ENCODE measurements at places on chromosomes 6 and 20.

GRCh38 chr6:25027221-25027916 is 91.6 kb upstream of the RIPOR2 start:
- no peak for DNase-seq

GRCh38 chr6:1382331-1382882 is 7.0 kb upstream of the FOXF2 start:
- DNase-seq, result no peak

- no peak for DNase-seq
Measured at GRCh38 chr6:75108333-75108974, 97.4 kb downstream of the COL12A1 start.

DNA sequence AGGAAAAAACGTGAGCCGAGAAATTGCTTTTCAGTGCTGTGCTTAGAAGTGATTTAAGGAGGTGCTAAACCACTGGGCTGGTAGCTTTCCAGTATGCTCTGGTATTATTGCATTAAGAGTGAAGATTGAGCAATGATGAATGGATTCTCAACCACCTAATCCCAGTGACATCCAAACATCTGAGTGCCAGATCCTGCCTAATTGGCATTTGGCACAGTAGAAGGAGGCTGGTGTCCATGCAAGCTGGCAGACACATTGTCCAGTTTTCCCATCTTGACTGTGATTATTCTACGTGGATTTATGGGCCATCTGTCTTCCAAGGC is 398.0 kb upstream of the PLCB4 start:
- DNase-seq, result no peak

DNA sequence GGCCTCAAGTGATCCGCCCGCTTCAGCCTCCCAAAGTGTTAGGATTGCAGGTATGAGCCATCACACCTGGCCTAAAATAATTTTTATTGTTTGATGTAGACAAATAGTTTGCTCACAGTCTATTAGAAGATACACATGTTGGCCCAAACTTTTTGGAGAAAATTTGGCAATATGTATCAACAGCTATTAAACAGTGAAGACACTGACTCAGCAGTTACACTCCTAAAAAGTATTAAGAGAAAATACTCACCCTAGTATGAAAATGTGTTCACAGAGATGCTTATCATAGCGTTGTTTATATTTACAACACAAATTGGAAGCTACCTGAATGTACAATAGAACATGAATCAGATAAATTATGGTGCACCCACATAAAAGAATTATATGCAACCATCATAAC is 173.1 kb downstream of the WDR27 start:
- DNase-seq, result no peak

DNA sequence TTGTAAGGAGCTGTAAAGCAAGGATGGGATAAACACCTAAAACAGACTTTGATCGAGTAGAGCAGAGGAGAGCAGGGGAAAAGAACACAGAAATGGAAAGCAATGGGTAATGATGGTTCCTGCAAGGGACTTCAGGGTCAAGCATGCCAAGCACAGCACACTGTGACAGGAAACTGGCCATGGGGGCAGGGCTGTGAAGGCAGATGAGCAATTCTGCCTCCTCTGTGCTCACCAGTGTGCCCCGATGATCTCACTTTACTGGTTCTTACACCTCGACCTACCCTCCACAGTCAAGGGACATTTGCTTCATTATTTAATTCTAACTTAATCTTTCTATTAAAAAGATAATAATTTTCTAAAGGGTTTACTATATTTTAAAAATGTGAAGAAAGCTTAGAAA is 21.6 kb upstream of the MYB start:
- DNase-seq, result no peak

GRCh38 chr6:143222801-143223231 is 162.1 kb downstream of the AIG1 start:
- DNase-seq, result no peak

DNA sequence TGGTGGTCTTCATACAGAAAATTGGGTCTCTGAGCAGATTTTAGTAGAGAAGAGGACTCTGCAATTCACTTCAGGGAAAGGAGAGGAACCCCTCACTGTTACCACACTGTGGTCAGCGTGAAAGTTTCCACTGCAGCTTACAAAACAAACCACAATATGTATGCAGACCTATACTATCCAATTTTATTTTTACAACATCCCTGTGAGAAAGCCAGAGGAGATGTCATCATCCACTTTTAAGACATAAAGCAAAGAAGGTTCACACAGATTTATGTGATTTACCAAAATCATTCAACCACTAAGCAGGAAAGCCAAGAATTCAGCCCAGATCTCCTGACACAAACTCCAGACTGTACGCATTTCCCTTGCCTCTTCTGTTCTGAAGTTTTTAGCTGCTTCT is 442.4 kb downstream of the FRK start:
- DNase-seq, result no peak

- DNase-seq, result peak; percentile 81
Measured at GRCh38 chr6:26249957-26250697, 114.9 kb upstream of the BTN3A2 start.

GRCh38 chr6:40948570-40948969 is 90.5 kb downstream of the UNC5CL start:
- DNase-seq, result no peak

- no peak for DNase-seq
Measured at GRCh38 chr20:3823881-3824280, 3.5 kb downstream of the AP5S1 start.

- DNase-seq, result no peak
Measured at GRCh38 chr6:9543649-9544048, 871.2 kb downstream of the TFAP2A start.

DNA sequence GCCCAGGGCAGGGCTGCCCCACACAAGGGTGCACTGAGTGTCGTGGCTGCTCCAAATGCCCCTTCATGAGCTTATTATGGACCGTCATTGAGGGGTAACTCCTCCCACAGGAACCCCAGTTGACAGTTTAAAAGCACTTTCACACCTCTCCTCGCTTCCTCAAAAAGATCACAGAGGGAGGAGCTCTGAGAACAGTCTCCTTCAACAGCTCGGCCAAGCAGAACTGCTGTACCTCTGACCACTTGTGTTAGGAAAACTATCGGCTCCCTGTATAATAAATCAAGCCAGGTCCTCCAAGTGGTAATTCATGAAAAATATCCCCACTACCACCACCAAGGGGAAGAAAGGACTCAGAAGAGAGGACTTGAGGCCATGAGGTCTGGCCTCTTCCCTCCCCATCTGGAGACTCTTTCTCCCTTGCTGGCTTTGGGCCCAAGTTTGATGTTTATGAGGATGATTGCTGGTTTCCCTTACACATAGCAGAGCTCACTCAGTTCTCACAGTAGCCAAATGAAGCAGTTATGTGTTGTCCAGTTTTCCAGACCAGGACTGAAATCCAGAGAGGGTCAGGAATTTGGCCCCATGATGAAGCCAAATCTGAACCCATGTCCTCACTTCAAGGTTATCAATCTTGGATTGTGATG is 8.7 kb downstream of the SNX21 start:
- DNase-seq, result no peak

- DNase-seq, result no peak
Measured at GRCh38 chr6:1698527-1698926, 88.8 kb downstream of the FOXC1 start.

GRCh38 chr20:20993372-20993771 is 112.8 kb downstream of the LINC00237 start:
- no peak for DNase-seq

GRCh38 chr20:37294262-37294981 is 5.0 kb downstream of the MANBAL start:
- no peak for DNase-seq

DNA sequence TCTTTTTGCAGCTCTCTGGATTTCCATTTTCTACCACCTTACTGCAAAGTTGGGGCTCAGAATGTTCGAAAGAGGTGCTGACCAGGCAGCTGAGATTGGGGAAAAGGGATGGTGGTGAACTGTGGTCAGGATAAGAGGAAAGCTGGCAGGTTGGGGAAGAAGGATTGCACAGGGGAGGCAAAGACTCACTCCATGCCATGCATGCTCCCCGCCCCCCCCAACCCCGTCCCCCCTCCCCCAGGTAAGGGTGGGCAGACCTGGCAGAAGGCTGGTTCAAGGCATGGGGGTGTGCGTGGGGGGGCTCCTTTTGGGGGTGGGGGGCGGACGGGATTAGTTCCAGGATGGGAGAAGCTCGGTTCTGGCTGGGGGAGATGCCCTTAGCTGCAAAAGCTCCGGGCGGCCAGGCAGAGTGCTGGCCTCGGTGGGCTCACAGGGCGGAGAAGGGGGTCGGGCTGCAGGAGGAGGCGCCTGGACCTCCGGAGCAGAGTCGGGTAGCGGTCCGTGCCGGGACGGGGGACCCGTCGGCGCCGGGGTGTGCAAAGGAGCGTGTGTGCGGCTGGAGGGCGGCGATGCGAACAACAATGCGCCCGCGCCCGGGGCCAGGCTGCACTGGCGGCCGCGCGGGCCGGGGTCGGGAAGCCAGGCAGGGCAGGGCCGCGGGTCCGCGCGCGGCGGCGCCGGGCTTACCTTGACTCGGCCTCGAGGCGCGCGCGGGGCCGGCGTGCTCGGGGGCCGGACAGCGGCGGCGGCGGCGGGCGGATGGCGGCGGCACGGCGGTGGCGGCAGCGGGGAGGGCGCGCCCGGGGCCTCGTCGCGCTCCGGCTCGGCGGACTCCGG is 880 bp downstream of the ADNP start:
- DNase-seq, result no peak

DNA sequence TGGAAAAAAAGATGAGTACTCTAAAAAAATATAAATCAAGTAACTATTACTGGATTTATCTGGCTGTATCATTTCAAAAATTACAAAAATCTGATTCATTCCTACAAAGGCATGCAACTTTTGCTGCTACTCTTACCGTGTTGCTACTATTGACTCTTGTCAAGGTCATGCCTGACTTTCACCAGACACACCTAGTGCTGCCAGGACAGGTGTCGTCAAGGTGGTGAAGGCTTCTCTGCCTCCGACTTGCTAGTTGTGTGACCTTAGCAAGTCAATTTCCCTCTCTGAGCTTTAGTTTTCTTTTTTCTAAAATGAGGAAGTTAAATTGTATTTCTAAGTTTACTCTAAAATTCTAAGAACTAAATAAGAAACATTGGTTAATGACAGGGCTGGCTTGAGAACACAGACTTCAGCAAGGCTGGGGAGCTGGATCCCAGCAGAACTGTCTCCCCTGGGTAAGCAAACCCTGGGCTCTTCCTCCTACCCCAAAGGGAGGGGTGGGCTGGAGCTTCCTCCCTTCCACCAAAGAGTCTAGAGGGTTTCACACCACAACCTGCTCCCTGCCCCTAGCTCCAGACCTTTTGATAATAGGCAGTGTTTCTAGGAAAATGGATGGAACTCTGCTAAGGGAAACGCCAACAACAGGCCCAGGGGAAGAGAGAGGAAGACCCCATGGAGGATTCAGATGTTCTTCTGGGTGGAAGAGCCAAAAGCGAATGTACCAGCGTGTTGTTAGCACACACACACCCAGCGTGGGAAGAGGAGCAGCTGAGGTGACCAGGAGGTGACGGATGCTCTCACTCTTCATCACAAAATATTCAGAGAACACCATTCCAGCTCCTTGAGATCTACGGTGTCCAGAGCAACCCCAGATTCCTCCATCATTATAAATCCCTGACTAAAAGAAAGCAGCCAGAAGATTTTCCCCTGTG is 47.9 kb upstream of the CITED2 start:
- DNase-seq, result no peak

- DNase-seq, result no peak
Measured at GRCh38 chr6:102911571-102911970, 1518.1 kb downstream of the GRIK2 start.

DNA sequence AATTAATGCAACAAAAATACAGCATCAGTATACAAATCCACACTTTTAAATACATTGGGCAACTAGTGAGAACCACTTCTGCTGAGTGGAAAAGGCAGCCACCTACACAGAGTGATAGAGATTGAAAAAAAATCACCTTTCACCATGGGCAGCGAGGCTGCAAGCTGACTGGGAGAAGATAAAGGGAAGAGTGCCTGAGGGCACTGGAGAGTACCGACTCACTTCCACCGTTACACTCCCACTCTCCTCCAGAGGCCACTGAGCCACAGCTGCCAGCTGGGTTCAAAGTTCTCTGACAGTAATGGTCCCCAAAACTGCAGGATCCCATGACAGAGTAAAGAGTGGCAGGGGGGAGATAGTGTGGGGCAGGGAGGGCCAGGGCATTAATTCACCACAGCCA is 24.1 kb downstream of the PXT1 start:
- no peak for DNase-seq

GRCh38 chr20:48738399-48739304 is 89.1 kb downstream of the PREX1 start:
- no peak for DNase-seq

GRCh38 chr6:44028789-44029310 is 98.4 kb downstream of the MRPL14 start:
- no peak for DNase-seq

- no peak for DNase-seq
Measured at GRCh38 chr20:3238616-3239025, 369 bp downstream of the SLC4A11 start.

DNA sequence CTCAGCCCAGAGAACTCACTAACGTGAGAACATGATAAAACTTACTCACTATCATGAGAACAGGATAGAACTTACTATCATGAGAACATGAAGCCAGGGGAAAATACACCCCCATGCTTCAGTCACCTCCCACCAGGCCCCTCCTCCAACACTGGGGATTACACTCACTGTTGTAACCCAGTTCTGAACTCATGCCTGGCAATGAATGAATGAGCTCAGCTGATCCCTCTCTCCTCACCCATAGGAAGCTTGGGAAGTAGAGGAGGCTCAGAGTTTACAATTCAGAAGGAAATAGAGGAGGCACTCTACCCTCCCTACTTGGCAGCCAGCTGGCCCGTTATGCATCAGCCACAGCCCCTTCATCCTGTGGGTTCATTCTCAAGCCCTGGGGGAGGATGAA is 102.5 kb downstream of the EYA2 start:
- DNase-seq, result no peak

GRCh38 chr6:43916924-43917877 is 147.2 kb downstream of the VEGFA start:
- no peak for DNase-seq

DNA sequence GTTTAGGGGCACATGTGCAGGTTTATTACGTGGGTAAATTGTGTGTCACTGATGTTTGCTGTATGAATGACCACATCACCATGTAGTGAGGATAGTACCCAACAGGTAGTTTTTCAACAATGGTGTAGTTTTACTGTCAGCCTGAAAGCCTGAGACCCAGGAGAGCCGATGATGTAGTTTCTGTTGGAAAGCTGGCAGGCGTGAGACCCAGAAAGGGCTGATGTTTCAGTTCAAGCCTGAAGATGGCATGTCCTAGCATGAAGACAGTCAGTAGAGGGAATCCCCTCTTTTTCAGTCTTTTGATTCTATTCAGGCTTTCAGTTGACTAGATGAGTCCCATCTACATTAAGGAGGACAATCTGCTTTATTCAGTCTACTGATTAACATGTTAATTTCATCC is 96.7 kb downstream of the KLHL32 start:
- DNase-seq, result no peak

- DNase-seq, result no peak
Measured at GRCh38 chr6:6758915-6759654, 170.6 kb downstream of the LY86 start.
